CD4-positive, alpha-beta T cell treated with Interferon gamma for 1 hour (primary cell): ENCODE measurements at places on chromosomes 5 and 9.

DNA sequence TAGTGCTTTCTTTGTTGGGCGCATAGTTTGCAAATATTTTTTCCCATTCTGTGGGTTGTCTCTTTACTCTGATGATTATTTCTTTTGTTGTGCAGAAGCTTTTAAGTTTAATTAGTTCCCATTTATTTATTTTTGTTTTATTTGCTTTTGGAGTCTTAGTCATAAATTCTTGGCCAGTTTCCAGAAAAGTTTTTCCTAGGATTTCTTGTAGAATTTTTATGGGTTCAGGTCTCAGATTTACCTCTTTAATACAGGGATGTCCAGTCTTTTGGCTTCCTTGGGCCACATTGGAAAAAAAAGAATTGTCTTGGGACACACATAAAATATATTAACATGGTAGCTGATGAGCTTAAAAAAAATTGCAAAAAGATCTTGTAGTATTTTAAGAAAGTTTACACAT is 122.0 kb downstream of the WDR70 start:
- DNase-seq: no peak

DNA sequence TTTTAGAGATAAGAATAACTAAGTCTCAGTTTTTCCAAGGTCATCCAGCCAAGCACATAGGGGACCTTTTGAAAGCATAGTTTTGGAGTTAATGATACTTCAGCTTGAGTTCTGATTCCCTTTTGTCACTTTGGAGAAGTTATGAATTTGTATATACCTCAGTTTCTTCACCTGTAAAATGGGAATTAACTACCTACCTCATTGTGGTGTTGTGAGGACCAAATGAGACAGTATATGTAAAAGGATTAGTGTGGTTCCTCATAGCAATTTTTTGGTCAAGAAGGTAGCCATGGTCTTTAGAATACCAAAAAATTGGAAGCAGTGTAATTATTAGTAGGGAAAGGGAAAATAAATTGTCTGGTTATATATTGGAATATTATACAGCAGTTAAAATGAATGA is 97.6 kb upstream of the DHFR start:
- no peak for DNase-seq

DNA sequence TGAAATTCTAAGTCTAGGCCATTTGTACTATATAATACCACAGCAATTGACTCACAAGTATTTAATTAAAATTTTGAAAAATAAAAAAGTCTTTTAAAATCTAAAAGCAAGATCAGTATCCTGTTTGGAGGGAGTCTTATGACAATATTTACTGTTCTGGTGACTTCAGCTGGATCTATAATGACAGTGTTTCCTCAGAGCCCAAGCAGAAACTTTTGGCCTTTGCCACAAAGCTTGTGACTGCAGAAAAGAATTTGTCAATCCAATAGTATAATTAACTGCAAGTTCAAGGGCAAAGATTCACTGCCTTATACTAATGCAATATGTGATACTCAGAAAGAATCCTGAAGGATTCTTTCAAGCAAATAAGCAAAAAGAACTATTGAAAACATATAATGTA is 49.6 kb upstream of the RAPGEF6 start:
- no peak for DNase-seq

DNA sequence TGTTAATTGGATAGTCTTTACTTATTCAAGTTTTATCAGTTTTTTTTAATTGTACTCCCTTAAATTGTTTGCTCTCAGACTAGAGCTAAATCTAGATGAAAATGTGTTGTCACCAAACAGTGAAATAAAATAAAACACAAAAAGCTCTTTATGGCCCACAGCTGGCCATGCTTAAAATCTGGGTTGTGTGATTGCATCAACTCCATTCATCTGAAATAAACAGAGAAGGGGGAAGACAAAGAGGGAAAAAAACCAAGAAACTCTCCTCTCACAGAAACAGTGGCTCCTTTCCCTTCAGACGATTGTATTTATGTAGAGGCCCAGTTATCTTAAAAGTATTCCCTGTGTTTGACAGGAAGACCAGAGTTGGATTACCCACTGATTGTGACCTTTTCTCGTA is 422.4 kb downstream of the IRX1 start:
- DNase-seq: no peak

DNA sequence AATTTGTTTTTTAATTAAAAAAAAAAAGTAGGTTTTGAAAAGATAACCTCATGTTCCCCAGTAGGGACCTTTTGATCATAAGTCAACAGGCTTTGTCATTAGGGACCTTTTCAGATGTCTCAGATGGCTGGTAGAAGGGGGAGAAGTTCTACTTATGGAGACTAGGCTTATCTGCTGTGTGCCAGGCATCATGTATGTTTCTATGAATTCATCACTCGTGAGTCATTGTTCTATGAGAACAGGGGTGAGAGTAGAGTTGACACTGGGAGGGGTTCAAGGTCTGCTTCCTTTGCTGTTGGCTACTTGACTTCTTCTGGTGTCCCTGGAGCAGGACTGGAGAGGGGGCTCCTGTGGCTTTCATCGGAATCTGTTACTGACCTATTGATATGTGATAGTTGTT is 138.8 kb downstream of the KDM4C start:
- no peak for DNase-seq
